ENCODE measurements at places on chromosomes 11 and 22.
A peak's percentile ranks its signal among the peaks of the same experiment; 100 is the strongest.

GRCh38 chr11:30816959-30817880 is 231.1 kb upstream of the MPPED2 start:
- DNase-seq, result no peak

DNA sequence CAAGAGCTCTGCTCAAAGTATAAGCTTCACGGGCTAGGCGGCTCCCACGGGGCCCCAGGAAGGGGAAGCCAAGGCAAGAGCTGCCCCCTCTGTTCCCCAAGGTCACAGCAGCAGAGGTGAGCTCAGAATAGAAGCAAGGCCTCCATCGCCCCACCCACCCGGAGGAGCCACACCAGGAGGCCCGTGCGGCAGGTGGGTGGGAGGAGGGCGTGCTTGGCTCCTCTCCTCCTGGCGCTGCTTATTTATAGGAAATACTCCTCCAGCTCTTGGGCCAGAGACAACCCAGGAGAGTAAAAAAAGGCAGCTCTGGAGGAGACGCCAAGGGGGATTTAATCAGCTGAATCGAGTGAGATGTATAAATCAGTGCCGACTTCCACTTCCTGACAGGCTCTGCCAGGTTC is 87.8 kb downstream of the FEZ1 start:
- DNase-seq, result no peak

GRCh38 chr22:48389916-48390315 is 1437.8 kb downstream of the BRD1 start:
- no peak for DNase-seq

DNA sequence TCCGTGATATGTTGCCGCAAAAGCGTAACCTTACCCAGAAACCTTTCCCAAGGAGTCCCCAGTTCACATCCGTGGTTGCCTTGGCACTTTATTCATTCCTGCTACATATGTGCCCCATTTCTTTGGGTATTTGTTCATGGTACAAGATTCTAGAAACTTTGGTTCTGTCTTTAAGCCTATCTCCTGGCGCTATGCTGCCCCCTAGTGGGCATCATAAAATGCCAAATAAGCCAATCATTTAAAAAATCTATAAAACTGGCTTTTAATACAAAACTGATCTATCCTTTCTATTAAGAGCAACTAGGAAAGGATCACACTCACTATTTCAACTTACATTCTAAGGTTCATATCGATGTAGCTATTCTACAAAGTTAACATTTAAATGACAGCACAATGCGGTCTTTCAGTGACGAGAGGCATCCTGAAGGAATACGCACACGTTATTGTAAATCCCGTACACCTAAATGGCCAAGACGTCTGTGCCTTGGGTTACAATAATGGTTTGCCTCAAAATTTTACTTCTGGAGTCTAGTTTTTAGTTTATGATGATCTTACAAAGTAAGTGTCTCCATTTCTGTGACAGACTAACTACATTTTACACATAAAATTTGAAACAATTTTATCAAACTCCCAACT is 16.2 kb downstream of the PIWIL3 start:
- DNase-seq, result peak; percentile 61

DNA sequence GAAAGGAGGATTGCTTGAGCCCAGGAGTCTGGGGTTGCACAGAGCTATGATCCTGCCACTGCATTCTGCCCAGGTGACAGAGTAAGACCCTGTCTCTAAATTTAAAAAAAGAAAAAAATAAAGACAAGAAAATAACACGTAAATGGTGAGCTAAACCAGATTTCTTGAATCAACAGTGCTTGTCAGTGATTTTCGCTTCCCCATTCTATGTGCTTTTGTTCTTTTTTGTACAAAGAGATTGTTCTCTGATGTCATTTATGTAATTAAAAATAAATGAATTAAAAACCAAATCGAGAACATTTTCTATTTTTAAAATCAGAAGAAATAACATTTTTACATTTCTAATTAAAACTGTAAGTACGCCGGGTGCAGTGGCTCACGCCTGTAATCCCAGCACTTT is 19.8 kb upstream of the SLC29A2 start:
- no peak for DNase-seq

GRCh38 chr11:95563173-95563572 is 226.4 kb downstream of the FAM76B start:
- no peak for DNase-seq

DNA sequence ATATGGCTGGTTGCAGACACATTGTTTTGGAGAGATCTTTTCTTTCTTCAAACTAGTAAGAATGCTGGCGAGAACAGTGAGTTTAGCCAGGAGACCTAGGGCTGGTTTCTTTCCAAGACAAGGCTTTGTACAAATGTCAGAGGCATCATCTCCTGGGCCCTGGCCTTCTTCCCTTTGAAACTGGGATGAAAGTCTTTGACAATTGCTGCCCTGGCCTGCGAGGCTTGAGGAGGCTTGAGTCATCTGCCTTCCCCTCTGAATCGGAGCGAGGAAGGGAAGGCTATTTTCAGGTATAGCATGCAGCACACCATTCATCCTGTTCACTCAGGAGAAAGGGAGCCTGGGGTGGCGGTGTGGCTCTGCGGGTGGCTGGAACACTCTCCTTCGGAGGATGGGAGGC is 21.5 kb upstream of the PARVG start:
- DNase-seq, result no peak

DNA sequence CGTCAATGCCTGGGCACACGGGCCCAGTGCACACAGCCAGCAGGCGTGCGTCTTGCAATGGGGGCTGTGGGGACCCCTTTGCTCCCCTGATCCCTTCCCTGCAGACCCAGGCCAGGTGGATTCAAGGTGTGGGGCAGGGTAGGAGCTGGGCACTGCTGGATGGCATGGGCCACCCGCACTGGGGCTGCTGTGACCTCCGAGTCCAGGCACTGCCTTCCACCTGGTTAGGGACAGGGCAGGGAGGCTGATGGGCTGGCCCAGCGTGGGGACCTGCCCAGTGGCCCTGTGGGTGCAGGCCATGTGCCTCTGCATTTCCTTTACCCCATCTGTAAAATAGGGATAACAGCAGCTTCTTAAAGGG is 22.9 kb downstream of the KCNQ1 start:
- no peak for DNase-seq

- peak; percentile 31 for DNase-seq
Observed at GRCh38 chr11:108871152-108871551, 206.3 kb downstream of the DDX10 start.

GRCh38 chr11:70860888-70861287 is 391.5 kb downstream of the SHANK2 start:
- no peak for DNase-seq

GRCh38 chr11:70483077-70483861 is 84.9 kb downstream of the CTTN start:
- DNase-seq, result peak; percentile 79

GRCh38 chr11:22189660-22190059 is 3.2 kb upstream of the ANO5 start:
- no peak for DNase-seq
